ENCODE measurements at places on chromosomes 3 and 15. TPM values are rescaled to one million over a fixed set of nuclear protein-coding genes. Genes with fewer than 3 reads are reported as not detected.

The DPPA2 gene
- not detected for total RNA-seq

The GCNT3 gene
- total RNA-seq: 8.5 TPM

The AADACL2 gene
- total RNA-seq: not detected

The GOLGA6A gene
- total RNA-seq: not detected

The ECE2 gene
- total RNA-seq: not detected

The ARIH2 gene
- total RNA-seq: 44.8 TPM

DNA sequence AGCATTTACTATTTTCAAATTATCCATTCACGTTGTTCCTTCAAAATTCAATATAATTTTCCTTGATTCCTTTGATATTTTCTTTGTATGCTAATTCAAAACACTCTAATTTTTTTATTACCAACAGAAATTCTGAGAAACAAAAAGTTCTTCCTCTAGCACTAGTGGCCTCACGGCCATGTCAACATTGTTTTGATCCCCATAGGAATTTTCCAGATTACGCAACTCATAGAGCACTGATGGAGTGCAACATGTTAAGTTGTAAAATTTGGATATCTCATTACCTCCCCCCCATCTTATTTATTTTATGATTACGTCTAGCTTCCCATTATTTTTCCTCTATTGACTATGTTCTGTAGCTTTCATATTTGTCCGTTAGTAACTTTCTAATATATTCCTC, 745.3 kb downstream of the TUSC7 start:
- DNase-seq: no peak

GRCh38 chr3:178736300-178736699, 200.1 kb downstream of the KCNMB2 start:
- no peak for DNase-seq

DNA sequence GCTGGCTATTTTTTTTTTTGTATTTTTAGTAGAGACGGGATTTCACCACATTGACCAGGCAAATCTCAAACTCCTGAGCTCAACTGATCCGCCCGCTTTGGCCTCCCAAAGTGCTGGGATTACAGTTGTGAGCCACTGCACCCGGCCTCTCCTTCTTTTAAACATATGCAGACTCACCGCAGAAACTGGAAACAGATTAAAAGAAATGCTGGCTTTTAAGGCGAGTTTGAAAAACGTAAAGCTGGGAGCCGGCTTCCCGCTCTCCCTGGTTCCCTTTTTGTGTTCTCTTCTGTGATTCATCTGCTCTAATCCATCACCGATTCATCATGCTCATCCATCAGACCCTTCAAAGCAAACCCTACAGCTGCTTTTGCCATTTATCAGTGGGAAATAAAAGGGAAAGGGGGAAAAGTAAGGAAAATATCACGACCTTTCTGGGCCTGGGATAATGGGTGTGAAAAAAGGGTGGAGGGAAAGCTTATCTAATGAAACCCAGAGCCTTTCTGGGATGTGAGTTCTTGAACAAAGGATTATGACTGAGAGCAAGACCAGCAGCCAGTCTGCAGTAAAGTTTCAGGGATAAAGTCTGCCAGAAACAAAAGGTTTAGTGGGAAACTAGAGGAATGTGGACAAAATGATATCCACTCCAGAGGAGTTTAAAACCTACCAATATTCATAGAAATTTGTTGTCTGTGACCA, 92.3 kb upstream of the LRIG1 start:
- DNase-seq: no peak

DNA sequence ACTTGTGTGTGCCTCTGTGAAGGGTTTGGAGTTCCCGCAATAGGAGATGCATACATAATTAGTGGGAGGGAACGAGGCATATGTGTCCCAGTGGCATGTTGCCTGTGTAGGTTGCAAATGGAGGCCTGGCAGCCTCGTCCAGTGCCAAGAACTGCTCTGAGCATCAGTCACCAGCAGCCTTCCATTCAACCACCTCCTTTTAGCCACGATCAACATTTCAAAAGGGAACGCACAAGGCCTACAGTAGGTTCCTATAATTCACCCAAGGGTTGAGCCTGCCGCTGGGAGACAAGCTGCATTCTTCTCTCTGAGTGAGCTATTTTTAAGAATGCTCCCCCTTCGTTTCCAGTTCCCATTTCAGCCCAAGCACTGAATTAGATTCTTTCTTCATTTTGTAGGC, 78.8 kb upstream of the CTNNB1 start:
- no peak for DNase-seq

DNA sequence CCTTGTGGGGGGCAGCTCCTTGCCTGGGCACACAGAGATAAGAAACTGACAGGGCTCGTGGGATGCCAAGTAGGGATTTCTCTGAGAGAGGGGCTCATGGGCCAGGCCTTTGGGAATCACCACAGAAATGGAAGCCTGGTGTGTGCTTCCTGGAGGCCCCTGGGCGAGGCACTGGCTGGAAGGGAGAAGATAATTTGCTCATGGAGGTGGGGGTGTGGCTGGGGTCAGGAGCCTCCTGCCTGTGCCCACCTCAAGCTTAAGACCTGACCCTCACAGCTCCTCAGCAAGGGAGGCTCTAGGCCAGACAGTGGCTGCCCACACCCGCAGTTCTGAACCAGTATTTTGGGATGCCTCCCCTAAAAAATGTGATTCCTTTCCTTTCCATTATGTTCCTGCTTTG, 16.9 kb upstream of the CPNE9 start:
- no peak for DNase-seq

DNA sequence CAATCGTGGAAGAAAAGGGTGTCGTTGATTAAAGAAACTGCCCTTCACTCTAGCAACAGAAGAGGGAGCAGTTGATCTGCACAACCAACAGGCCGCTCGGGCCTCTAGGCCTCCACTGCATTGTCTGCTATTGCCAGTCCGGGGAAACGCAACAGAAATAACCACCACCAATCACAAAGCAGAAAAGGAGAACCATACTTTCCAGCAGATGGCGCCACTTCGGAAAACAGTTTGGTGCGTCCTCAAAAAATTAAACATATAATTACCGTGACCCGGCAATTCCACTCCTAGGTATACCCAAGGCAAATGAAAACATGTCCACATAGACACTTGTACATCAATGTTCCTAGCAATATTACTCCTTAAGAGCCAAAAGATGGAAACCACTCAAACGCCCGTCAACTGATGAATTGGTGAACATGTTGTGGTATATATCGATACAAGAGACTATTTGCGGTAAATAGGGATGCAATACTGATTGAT, 154.1 kb downstream of the TJP1 start:
- DNase-seq: peak; percentile 68

DNA sequence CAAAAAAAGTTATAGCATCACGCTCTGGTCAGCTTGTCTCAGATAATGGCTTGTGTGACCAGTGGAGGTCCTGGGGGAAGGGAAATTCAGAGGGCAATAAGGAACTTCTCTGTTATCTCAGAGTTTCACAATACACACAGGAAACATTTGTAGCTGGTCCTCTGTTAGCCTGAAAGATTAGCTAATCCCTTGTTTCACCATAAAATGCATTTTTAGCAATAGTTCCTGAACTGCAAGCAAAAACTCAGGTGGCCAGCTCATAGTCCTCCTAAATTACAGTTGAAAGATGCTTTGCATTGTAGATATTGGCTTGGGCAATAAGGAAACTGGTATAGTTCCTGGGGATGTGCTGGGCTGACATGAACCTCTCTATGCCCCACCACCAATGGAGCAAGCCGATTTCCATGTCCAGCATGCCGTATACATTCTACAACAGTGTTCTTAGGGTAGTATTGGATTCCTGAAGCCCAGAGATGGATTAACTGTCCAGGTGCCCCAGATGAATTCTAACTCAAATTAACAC, 141.5 kb upstream of the TBL1XR1 start:
- no peak for DNase-seq

GRCh38 chr3:139199421-139200010, 144.3 kb upstream of the MRPS22 start:
- no peak for DNase-seq

DNA sequence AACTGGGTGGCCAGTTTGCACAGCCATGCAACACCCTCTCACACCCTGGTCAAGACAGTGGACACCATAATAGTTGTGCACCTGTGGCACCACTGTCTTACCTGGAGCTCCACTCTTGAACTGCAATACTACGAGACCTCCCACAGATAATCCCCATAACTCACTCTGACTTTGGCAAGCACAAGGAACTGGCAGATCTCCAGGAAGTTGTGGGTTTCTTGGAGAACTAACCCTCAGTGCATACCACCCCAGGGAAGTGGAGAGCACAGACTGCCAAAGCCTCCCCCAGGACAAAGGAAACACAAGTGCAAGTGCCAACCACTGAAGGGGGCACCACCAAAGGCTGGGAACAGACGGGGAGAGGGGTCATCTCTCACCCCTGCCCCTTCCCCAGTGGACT, 318.6 kb downstream of the SUCLG2 start:
- DNase-seq: peak; percentile 15

DNA sequence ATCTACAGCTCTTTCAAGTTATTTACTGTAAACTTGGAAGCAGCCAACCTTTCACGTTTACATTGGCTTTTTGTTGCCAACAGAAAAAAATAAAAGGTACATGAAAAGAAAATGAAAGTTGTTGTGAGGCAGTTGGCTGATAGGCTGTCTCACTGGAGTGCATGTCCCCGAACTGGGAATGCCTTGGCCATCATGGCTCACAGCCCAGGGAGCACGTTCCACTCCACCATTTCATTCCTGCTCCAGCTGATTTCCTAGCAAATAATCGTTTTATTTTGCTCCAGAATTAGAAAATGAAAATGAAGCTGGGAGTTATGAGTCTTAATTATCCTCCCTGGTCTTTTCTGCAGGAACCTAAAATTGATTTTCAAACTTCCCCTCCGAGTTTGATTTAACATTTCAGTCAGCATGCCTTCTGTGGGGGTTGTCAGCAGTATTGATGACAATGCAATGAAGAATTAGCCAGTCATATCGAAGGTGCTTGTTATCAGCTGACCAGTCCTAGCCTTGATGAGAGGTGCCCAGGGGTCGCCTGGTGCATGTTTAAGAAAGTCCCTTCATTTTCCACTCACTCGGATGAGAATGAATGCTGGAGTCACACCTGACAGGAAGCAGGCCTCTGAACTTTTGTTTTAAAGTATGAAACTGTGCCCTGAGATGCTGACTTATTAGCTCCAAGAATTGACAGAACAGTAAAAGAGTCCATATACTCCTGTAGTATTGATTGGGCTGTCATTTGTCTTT, 293.7 kb upstream of the TRIM42 start:
- no peak for DNase-seq

DNA sequence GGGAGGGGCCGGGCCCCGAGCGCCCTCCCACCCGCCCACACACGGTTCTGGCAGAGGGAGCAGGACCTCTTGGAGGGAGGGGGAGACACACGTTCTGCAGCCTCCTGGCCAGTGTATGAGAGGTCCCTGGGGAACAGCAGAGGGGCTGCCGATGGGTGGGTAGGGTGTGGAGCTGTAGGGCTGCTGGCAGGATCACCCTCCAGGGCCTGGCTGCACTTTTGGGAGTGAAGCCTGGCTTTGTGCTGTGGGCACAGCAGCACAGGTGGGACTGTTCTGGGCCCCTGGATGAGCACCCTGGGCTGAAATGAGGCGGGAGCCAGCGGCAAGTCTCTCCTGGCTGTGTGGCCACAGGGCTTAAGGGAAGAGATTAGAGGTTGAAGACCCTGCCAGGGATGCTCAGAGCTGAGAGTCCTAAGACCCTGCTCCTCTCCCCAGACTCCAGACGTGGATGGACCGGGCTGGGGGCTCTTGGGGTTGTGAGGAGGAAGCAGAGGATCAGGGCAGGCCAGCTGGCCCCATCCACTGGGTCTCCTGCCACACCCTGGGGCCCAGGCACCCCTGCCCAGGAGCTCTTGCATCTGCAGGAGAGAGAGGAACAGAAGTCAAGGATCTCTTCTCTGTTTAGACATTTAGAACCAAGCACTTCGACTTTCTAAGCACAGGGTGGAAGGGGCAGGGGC, 45.2 kb downstream of the RGMA start:
- DNase-seq: no peak

DNA sequence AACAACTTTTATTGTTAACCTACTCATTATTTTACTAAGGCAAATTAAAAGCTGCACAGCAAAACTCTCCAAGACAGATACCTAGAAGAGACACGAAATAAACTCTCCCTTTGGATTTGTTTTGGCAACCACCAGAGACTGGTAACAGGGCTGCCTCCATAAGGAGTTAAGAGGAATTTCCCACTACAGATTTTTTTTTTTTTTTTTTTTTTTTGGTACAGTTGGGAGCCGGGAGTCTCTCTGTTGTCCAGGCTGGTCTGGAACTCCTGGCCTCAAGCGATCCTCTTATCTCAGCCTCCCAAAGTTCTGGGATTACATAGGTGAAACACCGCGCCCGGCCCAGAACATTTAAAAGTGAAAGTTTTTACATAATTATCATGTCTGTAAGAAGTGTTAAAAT, 73.6 kb upstream of the VGLL4 start:
- no peak for DNase-seq

DNA sequence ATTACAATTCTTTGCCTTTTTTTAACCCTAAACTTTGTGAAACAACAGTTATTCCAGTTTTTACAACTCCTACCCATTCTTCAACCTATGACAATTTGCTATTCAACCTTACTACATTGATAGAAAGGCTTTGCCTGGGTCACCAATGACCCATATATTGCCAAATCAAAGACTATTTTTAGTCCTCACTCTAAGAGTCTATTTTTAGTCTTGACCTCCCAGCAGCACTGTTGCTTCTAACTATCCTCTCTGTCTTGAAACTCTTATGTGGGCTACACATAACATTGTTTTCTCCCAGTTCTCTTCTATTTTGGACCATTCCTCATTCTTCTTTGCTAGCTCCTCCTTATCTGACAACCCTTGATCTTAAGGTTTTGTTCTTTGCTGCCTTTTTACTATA, 71.4 kb downstream of the C3orf80 start:
- DNase-seq: no peak

- no peak for DNase-seq
Observed at GRCh38 chr3:192869131-192870031, 48.3 kb downstream of the MB21D2 start.

GRCh38 chr3:71854096-71854495, 69.1 kb upstream of the PROK2 start:
- DNase-seq: no peak

DNA sequence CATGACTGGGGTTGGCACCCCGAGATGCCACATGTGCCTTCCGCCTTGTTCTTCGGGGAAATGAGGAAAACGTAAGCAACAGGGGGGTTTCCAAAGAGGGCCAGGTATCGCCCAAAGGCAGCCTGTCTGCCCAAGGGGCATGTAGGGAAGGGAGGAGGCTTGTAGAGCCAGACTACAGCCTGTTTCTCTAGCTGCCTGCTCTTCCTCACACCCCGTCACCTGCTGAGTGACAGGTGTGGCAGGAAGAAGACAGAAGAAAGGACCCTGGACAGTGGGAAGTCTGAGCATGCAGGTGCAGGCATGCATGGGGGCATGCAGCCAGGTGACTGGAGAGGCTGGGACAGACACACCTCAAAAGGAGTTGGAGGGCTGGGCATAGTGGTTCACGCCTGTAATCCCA, 9.8 kb downstream of the PLA2G4E start:
- DNase-seq: no peak

- no peak for DNase-seq
Observed at GRCh38 chr15:63210151-63211091, 21.0 kb downstream of the RAB8B start.

DNA sequence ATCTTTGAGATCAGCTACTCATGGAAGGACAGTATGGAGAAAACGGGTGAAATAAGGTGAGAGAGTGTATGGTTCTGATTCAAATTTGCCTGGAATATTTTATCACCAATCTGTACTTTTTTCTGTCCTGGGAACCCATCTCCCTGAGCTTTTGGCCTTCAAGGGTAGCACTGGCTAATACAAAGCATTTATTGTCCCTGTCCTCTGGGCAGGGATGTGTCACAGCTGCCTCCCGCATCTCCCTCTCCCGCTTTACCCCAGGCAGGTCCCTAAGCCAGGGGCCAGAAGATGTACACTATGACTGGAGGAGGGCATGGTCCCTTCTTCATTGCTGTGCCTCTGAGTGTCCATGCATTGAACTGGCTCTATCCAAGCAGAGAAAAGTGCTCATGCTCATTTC, 201.7 kb upstream of the CHRNA7 start:
- no peak for DNase-seq
